ENCODE measurements at places on chromosomes 7 and 10.

DNA sequence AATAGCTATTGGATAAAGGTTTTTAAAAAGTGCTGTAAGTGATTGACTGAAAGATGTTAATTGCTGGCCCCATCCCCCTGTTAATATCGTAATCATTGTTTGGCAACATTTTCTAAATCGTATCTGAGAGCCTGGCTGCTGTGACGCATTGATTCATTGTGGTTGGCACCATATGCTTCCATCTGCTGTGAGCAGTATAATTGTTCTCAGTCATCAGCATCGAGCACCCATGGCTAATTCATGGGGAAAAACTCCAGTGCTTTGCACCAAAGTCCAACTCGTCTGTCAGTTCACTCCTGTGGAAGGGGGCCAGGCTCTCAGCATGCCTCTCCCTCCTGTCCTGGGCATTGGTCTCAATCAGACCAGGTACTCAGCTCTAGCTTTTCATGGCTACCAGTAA lies 205.2 kb downstream of the STK31 start:
- DNase-seq, result no peak

DNA sequence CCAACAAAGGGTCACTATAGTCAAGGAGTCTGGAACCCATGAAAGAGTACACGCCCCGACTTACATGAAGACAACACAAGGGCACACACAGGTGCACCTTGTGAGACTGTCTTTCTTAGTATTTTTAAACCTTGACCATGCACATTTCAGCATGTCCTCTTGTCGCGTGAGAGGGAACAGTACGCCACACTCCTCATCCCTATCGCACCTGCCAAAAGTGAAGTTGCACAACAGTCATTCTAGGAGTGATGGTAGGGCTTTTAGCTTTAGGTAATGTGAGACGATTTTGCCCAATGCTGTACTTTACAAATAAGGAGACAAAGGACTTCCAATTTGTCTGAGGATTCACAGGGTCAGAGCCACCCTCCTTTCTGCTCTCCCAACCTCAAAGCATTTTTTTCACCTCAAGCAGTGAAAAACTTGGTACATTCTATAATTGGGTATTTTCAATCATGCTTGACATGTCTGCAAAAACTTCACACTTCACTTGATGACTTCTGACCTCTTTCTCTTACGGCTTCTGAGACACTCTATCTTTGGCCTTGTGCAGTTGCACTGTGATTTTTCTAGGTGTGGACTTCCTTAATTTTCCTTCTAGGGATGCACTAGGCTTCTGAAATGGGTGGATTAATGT lies 173.9 kb upstream of the GRB10 start:
- DNase-seq, result no peak

DNA sequence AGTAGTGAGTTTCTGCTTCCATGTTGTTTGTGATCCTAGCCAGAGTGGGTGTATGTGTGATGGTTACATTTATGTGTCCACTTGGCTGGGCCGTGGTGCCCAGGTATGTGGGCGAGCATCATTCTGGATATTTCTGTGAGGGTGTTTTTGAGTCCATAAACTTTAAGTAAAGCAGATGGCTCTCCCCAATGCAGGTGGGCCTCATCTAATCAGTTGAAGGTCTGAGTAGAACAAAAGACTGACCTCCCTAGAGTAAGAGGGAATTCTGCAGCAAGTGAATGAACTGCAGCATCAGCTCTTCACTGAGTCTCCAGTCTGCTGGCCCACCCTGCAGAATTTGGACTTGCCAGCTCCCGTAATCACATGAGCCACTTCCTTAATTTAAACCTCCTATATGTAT lies 571.9 kb downstream of the ACTR3B start:
- no peak for DNase-seq

DNA sequence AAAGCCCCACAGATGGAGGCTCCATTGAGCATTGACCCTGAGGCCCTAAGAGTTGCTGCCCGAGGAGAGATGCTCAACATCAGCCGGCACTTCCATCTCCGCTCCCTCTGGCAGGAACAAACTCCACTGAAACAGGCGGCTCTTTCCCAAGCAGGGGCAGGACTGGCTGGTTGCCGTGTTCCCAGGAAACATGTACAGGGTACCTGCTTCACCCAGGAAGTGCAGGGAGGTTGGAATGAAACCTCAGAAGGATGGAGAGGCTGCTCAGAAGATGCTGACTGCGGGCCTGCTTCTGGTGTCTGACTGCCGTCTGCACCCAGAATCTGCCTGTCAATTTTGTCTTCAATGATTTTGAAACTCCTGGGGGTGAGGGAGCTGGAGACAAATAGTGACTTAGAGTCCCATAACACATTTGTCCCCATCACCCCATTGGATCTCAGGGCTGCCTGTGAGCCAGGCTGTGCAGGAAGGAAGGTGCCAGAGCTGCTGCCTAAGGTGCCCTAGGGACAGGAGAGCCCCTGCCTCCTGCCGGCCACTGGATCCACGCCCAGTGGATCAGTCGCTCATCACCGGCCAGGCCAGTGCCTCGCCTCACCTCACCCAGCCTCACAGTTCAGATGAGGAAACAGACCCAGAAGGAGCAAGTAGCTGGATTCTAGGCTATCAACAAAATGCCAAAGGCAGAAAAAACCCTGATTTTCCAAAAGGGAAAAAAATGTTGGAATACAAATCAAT lies 237.3 kb downstream of the PTPRN2 start:
- no peak for DNase-seq

GRCh38 chr7:22301790-22302189 lies 55.2 kb downstream of the RAPGEF5 start:
- no peak for DNase-seq

- DNase-seq, result no peak
Measured at GRCh38 chr10:113410618-113411017, 142.2 kb upstream of the HABP2 start.

DNA sequence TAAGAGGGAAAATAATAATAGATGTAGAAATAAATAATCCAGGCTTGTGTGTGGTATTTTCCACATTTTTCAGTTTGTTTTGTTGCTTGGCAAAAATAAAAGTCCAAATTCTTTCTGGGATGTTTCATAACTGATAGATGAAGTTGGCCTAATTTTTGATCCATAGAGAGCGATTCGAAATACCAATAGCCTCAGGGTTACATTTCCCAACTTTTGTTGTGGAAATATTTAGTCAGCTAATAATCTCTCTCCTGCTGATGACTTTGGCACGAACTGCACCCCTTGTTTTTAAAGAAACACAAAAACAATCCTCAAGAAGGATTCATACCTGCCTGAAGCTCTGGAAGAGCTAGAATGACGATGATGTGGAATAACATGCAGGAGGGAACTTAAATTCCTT lies 483.2 kb downstream of the ADRA2A start:
- DNase-seq, result no peak

DNA sequence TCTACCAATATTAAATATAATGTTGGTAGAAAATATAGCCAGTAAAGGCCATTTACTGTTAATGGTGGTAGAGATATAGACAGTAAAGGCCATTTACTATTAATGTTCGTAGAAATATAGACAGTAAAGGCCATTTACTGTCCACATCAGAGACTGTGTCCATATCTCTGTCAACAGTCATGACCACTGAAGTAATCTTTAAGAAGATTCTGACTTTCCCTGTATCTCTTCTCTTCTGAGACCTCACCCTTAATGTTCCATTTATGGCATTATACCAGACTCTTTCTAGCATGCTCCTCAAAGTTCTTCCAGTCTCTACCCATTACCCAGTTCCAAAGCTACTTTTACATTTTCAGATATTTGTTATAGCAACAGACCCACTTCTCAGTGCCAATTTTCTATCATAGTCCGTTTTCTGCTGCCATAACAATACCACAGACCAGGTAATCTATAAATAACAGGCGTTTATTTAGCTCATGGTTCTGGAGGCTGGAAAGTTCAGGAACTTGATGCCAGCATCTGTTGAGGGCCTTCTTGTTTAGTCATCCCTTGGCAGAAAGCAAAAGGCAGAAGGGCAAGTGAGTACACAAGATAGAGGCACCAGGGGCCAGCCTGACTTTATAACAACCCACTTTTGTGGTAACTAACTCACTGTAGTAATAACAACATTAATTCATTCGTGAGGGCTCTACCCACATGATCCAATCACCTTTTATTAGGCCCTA lies 7.9 kb upstream of the NUDCD3 start:
- no peak for DNase-seq

GRCh38 chr7:107661081-107661864 lies 645 bp downstream of the SLC26A4 start:
- DNase-seq, result peak; percentile 64

- peak; percentile 77 for DNase-seq
Measured at GRCh38 chr7:92633211-92633906, 43.2 kb upstream of the FAM133B start.

GRCh38 chr7:139752148-139752547 lies 25.6 kb downstream of the HIPK2 start:
- DNase-seq, result no peak

DNA sequence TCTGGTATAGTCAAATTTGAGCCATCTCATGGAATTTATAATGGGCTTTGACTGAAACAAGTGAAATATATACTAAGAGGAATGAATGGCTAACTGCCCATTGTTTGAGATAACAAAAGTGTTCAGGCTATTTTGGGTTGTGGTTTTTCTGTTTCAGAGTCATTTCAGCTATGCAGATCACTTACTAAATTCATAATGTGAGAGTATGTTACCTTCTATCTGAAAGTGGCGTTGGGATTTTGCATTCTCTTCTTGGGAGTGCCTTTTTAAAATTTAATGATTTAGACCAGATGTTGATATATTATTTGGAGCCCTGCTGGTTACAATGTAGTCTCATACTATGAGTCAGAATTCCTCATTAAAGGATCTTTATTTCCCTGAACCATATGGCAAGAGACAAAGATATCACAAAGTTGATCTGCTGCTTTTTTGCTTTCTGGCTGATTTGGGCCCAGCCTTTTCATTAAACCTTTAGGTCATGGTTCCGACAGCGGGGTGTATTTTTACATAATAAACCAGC lies 10.4 kb downstream of the VCL start:
- no peak for DNase-seq

DNA sequence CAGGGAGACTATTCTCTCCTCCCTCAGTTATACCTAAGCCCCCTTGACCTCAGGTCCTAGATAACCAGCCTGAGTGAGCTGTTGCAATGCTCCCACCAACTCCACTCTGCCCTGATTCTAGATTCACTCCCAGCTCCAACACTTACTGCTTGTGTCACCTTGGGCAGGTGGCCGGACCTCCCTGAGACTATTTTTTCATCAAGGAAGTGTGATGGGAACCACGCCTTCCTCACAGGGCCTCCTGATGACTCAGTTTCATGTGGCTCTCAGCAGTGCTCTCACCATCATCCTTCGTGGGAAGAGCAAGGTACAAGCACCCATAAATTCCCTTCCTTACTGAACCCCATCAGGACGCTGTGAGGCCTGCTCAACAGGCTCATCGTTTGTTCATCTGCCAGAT lies 925.8 kb upstream of the ZNF722 start:
- no peak for DNase-seq

DNA sequence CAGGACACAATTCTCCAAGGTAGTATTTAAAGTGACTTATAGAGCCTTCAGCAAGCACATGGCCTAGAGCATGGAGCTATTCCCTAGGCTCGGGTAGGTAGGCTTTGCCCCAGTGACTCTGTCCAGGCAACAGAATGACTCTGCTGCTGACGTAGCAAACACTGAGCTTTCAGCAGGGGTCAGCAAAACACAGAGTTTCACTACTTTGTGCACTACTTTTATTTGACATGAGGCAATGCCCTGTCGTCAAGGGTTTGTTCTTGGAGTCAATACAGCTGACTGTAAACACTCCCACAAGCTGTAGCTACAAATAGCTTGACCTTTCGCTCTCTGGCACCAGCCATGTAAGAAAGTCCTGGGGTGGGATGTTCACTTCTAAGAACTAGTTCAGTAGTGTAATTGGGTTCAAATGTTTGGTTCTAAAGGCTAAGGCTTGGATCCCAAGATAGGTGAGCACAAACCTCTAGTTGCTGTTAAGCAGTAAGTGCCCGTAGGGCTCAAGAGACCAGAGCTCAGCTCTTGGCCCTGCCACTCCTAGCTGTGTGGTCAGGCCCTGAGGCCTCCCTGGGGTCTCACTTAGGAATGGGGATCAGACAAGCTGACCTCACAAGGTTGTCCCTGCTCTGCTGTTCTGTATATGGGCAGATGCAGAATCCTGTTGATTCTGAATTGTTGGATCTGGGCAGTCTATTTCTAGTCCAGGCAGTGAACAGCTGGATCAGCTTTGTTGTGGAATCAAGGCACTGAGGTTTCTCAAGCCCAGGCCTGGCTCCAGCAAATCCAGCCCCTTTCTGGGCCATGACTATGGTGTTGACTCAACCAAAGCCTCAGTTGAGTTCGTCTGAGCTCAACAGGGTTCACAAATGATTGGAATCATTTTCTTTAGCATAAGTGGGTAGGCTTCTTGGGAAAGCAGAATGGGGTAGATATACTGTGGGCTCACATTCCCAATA lies 10.7 kb downstream of the NODAL start:
- DNase-seq, result no peak

DNA sequence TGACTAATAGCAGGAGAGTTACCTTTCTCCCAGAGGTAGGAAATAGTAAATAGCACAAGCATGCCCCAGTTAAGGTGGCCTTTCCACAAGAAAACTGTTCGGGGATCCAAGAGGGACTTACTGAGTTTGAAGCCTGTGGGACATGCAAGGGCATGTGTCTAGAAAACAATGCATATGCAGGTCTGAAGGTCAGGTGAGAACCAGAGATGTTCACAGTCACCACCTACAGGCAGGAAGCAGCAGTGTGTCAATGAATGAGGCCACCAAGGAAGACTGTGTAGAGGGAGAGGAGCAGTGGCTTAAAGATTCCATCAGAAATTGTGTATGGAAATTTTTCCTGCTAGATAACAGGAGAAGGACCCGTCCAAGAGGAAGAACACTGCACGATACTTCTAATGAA lies 66.0 kb downstream of the CALD1 start:
- DNase-seq, result no peak

- no peak for DNase-seq
Measured at GRCh38 chr7:40230101-40230500, 95.3 kb downstream of the SUGCT start.

DNA sequence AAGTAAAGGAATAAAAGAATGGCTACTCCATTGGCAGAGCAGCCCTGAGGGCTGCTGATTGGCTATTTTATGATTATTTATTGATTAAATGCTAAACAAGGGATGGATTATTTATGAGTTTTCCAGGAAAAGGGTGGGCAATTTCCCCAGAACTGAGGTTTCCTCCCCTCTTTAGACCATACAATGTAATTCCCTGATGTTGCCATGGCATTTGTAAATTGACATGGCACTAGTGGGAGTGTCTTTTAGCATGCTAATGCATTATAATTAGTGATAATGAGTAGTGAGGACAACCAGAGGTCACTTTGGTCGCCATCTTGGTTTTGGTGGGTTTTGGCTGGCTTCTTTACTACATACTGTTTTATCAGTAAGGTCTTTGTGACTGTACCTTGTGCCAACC lies 55.5 kb downstream of the BBS9 start:
- no peak for DNase-seq

- no peak for DNase-seq
Measured at GRCh38 chr10:125866421-125867029, 14.6 kb downstream of the DHX32 start.

- DNase-seq, result no peak
Measured at GRCh38 chr10:15745751-15746150, 26.0 kb upstream of the ITGA8 start.
